RPMI8226 (cell line): ENCODE measurements at places on chromosomes 5 and 9.

DNA sequence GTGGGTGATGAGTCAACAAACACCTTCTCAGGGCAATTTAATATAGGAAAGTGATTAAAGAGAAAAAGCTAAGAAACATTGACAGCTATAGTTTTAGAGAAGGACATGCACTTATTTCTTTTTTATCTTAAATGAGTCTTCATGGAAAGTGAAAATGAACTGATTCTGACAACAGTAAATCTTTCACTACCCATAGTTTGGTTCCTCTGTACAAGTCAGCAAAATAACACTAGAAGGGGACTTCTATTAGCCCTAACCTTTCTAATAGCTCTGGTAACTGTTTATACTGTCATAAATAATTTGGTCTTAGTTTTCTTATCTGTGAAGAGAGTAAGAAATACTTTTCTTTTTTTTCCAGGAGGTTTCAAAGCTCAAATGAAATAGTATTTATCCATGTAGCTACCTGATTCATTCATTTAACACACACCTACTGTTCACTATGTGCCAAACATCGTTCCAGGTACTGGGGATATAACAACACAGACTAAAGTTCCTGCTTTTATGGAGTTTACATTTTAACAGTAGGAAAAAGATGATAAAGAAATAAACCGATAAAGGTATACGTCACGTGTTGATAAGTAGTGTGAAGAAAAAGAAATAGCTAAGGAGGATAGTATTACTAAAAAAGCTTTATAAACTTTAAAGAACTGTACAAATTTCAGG is 148.2 kb downstream of the PCSK1 start:
- DNase-seq, result no peak

GRCh38 chr9:34623374-34624235 is 3.3 kb upstream of the DCTN3 start:
- DNase-seq, result no peak

DNA sequence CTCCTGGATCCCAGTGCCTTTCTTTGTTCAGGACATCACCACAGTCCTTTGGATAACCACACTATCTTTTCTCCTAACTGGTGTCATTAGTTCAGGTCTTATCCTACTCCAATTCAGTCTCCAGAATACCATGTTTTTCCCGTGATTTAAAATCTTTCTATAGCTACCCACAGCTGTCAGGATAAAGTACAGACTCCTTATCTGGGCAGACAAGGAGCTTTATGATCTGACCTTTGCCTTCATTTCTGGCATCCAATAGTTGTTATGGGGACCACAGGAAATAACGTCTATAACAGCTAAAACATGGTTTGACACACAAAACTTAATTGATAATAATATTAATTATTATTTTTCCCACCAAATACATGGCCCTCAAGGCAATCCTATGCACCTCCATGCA is 125.6 kb downstream of the ARL15 start:
- no peak for DNase-seq

DNA sequence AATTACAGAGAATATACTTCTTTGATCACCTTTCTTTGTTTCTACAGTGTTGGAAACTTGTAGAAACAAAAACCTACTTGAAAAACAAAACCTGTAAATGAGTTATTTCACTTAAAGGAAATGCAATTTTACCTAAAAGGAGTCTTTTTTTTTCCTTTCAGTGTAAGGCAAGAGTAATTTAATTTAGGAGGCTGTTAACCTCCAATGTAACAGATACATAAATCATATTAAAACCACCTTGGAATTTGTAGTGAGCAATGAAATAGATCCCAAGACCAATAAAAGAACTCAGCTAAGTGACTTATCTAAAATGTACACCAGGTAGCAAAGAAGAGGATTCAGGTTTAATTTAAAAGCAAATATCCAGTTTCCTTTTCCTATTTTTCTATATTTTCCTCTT is 524.8 kb downstream of the CSNK1G3 start:
- DNase-seq, result no peak

DNA sequence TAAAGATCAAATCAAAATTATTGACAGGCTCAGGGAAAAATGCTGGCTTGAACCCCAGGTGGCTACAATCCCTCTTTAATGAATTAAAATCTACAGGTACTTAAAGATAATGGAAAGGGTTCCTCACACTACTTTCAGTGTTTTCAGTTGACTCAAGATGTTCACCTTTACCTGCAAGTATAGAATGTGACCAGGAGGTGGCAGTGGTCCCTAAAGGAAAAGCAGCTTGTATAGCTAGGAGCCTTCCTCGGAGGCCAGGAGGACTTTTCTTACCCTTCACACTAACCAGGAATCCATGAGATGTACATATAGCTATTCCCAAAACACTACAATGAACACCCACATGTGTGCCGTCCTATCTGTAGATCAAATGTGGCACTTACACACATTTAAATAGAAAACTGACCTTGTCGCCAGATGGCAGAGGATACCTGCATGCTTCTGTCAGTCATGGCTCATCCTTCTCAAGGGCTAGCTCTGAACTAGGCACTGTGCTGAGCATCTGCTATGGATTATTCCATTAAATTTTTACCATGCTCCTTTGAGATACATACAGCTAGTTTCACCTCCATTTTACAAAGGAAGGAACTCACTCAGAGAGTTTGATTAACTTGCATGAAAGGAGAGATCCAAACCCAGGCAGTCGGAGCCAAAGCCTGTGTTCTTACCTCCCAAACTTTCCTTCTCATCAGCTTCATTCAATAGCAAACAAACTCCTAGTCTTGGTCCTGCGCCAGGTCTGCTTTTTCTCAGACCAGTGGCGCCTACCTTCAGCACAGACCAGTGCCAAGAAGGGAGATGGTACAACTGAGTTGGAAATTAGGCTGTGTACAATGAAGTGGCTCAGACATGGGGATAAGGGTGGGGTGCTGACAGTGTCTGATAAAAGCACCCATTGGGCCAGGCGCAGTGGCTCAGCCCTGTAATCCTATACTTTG is 24.5 kb downstream of the C9orf152 start:
- peak; percentile 78 for DNase-seq

DNA sequence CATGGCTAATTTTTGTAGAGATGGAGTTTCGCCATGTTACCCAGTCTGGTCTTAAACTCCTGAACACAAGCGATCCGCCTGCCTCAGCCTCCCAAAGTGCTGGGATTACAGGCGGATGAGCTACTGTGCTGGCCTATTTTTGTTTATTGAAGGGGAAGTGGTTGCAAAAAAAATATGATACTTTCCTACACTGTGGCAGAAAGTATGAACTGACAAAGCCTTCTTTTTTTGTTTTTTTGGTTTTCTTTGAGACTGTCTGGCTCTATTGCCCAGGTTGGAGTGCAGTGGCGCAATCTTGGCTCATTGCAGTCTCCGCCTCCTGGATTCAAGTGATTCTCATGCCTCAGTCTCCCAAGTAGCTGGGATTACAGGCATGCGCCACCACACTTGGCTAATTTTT is 50.9 kb downstream of the OSTF1 start:
- no peak for DNase-seq

DNA sequence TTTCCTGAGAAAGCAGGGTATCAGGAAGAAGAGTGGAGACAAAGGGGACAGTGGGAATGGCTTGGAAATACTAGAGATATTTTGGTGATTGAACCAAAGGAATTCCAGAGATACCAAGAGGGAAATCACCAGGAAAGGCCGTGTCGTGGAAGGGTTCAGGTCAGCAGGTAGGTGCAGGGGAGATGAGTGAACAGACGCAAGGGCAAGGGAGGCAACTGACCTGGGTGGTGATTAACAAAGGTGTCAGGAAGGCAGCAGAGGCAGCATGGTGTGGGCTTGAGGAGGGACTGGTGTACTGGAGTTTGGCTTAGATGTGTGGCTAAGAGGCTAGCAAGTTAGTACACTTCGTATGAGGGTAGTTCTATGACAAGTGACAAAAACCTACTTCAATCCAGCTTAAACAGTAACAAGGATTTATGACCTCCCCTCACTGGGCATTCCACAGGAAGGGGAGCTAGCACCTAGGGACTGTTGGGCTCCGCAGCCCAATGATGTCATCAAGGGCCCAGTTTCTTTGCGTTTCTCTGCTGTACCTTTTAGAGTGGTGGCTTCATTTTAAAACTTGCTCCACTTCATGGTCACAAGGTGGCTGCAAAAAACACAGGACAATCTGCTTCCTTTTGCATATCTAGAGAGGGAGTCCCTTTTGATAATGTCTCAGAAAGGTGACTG is 37.0 kb downstream of the INIP start:
- no peak for DNase-seq

DNA sequence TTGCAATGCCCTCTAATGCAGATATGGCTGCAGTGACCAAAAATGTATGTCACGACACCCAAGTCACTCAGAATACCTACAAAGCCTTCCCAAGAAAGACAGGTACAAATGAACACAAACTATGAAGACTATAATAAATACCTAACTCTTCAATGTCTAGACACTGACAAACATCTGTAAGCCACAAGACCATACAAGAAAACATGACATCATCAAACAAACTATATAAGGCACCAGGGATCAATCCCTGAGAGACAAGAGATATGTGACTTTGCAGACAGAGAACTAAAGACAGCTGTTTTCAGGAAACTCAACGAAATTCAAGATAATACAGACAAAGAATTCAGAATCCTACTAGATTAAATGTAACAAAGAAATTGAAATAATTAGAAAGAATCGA is 603.7 kb downstream of the CDH9 start:
- no peak for DNase-seq

DNA sequence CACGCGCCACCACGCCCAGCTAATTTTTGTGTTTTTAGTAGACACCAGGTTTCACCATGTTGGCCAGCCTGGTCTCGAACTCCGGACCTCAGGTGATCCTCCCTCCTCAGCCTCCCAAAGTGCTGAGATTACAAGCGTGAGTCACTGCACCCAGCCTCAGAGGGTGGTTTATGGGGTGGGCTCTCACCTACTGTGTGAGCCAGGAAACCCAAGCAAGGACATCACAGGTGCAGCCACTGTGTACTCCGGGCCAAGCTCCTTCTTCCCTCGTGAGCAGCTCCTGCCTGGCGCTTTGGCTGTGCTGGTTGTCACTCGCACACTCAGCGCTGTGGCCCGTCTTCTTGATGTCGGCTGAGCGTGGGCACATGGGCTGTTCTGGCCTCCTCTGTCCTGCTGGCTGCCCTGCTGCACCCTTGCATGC is 70.1 kb downstream of the WNK2 start:
- no peak for DNase-seq

DNA sequence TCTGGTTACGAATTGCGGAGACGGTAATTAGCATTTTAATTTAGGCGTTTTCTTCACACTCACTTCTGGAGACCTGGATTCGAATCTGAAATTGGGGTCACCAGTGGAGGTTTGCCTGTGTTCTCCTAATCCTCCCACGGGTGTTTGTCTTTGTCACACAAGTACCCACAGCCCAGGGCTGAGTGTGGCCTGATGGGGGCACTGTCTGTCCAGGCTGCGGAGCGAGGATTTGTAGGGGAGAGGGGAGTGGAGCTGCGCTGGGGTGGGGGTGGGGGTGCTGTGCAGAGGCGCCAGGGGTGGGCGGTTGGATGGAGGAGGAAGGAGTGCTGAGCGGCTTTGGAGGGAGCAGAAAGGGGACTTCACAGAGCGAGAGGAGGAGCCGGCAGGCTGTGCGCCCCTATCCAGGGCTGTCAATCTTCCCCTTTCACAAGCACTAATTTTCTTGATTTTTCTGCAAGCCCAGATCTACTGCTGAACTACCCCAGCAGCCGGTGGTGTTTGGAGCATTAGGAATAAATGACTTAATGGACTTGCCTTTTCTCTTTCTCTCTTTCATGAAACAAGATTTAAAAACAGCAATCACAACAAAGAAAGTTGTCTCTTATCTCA is 53.1 kb downstream of the TSPAN17 start:
- no peak for DNase-seq

DNA sequence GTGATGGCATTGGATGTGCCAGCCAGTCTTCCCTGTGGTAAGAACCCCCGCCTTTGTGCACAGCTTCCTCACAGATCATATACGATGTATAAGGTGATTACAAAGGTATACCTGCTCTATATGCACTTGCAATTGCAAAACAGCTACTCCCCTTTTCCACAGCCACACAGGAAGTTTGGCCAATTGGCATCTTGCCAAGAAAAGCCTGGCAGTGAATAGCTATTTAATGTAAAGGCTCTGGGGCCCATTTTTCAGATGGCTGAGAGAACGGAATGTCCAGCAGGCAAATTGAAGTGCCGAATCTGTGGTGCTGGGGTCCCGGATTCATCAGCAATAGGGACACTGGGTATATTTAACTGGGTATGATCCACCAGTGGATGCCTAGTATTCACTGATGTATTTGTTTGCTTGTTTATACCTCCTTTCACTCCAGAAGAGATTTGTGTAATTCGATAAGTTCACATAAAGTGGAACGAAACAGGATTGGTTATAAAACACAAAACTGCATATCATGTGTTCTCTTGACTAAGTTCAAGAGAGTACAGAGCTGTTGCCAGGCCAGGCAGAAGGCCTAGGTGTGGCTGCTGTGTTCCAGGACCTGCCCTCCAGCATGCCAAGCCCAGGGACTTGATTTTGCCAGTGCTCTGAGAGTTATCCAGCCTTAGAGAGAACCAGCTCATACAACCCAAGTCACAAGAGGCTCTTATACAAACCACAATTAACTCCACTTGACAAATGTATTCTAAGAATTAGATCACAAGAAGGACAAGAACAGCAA is 27.7 kb upstream of the GABRP start:
- peak; percentile 55 for DNase-seq

GRCh38 chr9:132944294-132945185 is at the start of gene TSC1:
TSS of gene TSC1 (minus strand) at chr9:132944616. CDS start at chr9:132928872, 15,744 bp downstream.
- DNase-seq, result peak; percentile 98

DNA sequence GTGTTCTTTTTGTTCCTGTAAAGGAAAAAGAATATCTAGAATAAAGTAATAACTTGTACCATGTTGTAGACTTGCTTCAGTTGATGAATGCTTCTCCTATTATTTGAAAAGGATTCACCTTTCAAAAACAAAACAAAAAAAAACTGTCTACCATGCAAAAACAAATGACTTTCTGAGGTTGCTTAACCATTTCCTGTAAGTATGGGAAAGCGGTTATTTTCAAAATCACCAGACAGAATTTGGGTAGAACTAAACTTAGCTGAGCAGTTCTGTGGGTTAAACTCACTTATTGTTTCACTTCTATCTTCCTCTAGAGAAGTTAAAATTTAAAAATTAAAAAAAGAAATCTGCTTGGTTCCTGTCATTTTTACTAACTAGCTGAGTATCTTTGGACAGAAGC is 25.2 kb downstream of the LNPEP start:
- DNase-seq, result peak; percentile 38

DNA sequence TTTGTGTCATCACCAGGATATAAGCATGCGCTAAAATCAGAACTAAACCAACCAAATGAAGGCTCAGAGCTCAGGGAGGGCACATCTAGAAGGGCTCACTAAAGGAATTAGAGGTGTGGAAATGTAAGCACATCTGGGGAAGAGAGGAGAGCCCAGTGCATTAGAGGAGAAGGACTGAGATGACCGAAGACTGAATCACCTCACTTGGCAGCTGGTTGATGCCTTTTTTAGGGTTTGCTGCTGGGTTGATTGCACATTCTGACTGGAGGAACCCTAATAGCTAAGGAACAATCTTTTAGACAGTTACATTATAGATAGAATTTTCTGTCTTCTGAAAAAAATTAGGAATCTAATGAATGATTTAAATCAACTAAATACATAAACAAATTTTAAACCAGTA is 8.2 kb upstream of the IFNA21 start:
- DNase-seq, result no peak

GRCh38 chr9:90991953-90992352 is 190.3 kb downstream of the SYK start:
- DNase-seq, result no peak

GRCh38 chr5:55679556-55679955 is 32.6 kb downstream of the SLC38A9 start:
- DNase-seq, result no peak
